Large intestine (tissue), 12 donors: ENCODE measurements at places on chromosomes 5 and 9. TPM values are rescaled to one million over a fixed set of nuclear protein-coding genes. Genes with fewer than 3 reads are reported as not detected.

ZNF658 gene
- polyA plus RNA-seq: 4.4 TPM

ARID3C gene
- 0.12 TPM for polyA plus RNA-seq

PTGER4 gene
- 11.6 TPM for polyA plus RNA-seq

CTXN3 gene
- not detected for polyA plus RNA-seq

PRRC2B gene
- polyA plus RNA-seq: 132 TPM

PRUNE2 gene
- polyA plus RNA-seq: 68.1 TPM

KIF4B gene
- polyA plus RNA-seq: 0.01 TPM

IRX2 gene
- polyA plus RNA-seq: 0.01 TPM

SLC36A1 gene
- polyA plus RNA-seq: 41.1 TPM

SCGB3A2 gene
- polyA plus RNA-seq: not detected

EQTN gene
- 0.34 TPM for polyA plus RNA-seq

DNA sequence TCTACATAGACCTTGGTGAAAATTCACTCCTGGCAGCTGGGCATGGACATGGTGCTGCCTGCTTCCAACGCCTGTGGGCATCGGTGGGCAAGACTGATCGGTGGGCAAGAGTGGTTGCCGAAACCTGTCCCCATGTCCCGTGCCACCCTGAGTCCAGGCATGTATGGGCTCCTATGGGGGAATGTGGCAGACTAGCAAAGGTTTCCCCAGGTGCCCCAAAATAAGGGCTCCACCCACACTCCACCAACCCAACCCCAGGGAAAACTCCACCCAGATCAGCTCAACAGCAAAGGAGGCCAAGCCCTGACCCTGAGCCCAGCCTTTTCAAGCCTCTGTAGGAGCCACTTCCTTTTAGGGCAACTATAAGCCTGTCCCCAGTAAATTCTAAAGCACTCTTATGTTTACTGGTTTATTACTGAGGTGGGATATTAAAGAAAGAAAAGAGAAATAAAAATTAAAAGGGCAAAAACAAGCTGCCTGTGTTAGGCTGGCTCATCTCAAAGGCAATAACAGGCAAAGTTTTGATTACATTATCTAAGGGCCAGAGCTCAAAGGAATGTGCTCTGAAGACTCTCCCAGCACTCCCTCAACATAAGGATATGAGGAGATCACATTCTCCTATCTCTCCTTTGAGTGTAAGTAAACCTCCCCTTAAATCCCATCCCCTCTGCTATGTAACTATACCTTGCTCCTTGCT lies 8.9 kb upstream of the SPATA31E1 start:
- no peak for DNase-seq

- DNase-seq: no peak
Observed at GRCh38 chr5:119322948-119323537, 32.8 kb upstream of the TNFAIP8 start.

- no peak for DNase-seq
Observed at GRCh38 chr5:55175781-55176175, 2.8 kb upstream of the CDC20B start.

DNA sequence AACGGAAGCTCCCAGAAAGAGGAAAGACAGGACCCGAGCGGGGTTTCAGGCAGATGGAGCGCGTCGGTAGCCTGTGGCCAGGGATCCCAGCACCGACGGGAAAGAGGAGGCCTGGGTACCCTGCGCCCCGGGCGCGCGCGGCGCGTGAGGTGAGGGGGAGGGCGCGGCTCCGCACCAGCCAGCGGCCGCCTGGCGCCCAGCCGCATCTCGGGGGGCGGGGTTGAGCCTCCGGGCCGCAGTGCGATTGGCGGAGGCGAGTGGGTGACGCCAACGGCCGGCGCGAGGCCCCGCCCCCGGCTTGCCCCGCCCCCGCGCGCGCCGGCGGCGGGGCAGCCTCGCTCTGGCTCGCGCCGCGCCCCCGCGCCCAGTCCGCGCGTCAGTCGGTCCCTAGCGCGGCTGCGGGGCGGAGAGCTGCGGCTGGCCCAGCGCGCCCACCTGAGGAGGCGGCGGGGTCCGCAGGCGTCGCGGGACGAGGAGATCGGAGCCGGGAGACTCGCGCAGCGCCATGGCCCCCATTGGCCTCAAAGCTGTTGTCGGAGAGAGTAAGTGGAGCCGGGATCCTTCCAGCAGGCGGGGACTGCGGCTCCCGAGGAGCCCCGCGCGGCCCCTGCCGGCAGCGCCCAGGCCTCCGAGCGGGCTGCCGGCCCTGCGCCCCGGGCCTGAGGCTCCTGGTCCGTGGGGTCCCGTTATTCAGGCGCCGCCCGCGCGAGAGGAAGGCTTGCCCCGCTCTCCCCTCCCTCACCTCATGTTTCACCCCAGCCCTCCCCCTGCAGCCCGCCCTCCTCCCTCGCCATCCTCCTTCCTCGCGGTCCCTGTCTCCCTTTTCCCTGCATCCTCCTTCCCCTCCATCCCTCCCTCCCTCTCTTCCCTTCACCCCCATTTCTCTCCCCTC lies at the start of gene STXBP1:
Gene STXBP1, plus strand, starts transcription at position 379 of the 892 bp plus-strand sequence. Its CDS starts 127 bp downstream, at position 506.
- DNase-seq: peak; percentile 83

DNA sequence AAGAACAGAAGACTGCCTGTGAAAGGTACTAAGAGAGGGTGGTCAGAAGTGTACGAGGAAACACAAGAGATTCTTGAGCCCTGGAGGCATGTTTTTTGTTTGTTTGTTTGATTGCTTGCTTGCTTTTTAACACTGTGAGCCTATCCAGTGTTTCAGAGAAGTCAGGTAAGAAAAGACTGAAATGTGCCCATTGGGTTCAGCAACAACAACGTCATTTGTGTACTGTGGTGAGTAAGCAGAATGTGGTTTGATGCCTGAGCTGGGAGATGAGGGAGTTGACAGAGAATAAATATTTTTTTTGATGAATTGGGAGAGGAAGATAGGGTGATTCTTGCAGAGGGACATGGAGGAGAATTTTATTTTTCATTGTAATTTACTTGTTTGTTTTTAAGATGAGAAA lies 73.1 kb downstream of the RPS23 start:
- no peak for DNase-seq

DNA sequence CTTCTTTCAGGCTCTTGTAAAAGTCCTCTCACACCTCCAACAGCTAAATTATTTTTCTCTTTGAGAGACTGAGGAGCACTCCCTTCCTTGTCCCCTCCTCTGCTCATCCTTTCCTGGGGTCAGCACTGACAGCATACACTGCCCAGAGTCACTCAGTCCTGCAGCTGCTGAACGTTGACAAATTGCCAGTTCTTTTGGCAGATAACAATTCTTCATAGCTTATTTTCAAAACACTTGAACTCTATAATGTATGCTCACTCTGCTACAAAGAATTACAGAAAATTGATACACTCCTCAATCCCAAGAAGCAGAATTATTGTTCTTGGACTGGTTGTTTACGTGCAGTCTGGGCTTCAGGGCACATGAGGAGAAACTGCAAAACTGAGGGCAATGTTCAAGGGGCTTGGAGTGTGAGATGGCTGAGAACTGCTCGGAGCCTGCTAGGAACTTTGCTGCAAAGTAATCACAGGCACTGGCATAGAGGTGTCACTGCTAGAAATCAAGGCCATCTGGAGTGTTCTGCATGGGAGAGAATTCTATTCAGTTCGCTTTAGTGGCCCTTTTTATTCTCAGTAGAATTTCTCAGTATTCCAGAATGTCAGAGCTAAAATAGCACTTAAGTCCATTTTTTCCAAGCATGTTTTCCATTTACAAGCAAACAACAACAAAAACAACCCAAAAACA lies 96.4 kb upstream of the SPOCK1 start:
- no peak for DNase-seq

- no peak for DNase-seq
Observed at GRCh38 chr9:105281272-105281671, 36.8 kb downstream of the SLC44A1 start.

DNA sequence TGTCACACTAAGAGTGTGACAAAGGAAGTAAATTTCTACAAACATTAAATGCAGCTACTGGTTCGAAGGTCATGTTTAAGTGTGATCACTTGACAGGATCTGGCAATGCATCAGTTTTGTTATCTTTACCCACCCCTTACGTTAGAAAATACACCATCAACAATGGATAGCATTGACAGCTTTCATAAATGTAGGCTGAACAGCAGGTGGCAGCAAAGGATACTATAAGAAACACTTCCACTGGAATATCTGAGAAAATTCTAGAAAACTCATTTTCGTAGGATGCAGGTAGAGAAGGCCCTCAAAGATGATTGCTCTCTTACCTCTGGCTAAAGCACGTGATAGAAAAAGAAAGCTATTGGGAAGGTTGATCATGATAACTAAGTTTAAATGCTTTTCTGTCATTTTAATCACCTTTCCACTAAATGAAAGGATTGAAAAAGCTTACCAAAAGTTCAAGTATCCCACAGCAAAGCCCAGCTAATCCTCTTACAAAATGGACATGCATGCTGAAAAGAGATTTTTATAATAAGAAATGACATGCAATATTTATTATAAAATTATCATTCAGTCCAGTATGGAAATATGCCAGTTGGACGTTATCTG lies 292.5 kb downstream of the PARP8 start:
- no peak for DNase-seq

- DNase-seq: no peak
Observed at GRCh38 chr9:110753731-110754231, 85.2 kb downstream of the MUSK start.

DNA sequence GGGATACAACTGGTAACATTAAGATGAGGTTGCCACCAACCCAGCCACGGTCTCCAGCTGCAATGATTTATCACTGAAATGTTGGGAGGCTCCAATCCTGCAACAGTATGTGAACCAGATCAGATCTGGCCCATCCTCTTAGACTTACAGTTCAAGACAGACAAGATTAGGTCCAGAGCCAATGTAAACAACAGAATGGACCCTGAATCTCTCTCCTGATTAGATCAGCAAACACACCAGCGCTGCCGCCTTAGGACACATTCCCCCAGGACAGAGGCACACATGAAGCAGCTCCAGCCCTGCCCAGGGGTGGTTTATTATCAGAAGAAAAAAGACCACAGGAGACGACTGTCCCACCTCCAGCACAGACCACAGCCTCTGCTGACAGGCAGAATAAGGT lies 82.1 kb downstream of the SLIT3 start:
- no peak for DNase-seq

GRCh38 chr5:129554134-129554904 lies 94.2 kb downstream of the ADAMTS19 start:
- DNase-seq: no peak

DNA sequence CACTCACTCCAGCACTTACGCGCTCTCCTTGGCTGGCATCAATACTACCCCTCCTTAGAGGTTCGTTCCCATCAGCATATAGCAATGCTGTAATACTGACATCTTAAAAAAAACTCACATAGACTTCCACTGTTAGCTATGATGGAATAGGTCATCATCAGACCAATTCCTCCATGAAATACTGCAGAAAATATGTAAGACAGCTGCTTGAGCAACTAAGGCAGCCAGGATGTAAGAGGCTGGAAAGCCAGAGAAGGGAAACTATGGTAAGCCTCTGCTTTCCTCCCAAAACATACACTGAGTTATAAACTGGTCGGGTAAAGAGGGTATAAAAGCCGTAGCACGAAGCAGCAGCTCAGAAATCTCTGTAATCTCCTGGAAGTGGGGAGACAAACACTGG lies 33.5 kb downstream of the AUH start:
- DNase-seq: no peak

DNA sequence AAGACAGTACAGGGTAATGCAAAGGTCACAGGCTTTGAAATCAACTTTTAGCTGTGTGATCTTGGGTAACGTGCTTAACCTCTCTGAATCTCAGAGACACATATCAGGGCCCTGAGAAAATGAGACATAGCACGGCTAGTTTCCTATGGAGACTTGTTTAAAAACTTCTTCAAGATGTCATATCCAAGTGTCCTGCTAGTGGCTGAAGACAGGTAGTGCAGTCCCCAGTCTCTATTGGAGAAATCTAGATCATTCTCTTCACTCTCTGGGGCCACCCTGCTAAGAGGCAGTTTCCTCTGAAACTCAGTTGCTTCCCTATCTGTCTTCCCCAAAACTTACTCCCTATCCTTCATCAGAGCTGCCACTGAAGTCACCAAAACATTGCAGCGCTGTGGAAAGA lies 30.3 kb upstream of the GRXCR2 start:
- no peak for DNase-seq

DNA sequence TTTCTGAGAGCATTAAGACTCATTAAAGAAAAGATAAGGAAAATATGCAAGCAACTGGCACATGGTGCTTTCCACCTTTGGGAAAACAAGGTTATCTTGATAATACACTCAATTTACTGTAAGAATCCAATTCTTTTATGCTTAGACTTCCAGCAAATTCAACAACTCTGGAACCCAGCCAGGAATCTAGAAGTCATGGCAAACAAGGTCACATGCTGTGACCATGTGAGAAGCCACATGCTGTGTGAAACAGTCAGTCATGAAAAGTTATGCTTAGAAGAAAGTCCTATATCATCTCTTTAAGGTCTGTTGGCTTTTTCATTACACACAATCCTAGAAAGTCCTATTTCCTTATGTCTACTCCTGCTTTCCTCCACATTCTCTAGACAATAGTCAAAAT lies 581.8 kb upstream of the C9orf72 start:
- peak; percentile 42 for DNase-seq

DNA sequence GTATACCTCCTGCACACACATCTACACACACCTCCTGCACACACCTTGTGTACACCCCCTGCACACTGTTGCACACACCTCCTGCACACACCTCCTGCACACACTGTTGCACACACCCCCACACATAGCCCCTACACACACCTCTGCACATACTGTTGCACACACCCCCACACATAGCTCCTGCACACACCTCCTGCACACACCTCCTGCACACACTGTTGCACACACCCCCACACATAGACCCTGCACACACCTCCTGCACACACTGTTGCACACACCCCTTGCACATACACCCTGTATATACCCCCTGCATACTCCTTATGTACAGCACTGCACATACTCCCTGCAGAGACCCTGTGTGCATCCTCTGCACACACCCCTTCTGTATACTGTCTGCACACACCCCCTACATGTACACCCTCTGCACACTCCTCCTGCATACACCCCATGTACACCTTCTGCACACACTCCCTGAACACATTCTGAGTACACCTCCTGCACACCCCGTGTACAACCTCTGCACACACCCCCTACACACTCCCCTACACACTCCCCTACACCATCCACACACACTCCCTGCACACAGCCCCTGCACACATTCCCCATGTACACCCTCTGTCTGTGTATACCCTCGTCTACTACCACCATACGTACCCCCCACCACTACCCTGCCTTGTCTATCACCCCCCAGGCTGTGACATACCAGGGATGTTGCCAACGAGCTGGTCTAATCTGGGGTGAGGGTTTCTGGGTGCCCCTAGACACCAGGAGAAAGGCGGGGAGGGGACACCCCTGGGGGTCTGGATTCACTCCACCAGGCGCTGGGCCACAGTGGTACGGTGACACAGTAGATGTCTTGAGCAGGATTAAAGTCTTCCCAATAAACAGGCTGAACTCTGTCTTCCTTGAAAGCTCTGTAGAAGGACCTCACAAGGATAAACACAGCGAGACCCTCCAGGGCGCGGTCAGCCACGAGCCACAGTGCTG lies 1.1 kb upstream of the CEP72 start:
- no peak for DNase-seq

GRCh38 chr9:77212801-77213200 lies 35.5 kb downstream of the VPS13A start:
- DNase-seq: no peak

DNA sequence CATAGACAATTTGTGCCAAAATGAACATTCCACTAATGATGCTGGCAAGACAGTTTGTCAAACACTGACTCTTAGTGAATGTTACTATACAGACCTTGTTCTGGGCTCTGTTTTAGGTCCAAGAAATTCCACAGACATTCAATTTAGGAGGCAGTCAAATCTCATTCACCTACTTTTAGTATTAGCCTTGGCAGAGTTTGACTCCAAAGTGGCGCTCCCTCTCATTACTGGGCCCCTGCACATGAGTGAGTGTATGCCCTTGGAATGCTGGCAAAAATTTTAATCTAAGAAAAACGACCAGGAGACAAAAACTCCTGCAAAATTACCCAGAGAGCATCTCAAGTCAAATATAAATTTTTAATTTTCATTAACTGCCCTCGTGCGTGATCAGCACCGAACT lies 94.9 kb upstream of the SLC27A6 start:
- no peak for DNase-seq
